ENCODE measurements at places on chromosomes 1 and 21.

- DNase-seq = no peak
Observed at GRCh38 chr1:222790520-222790919, 24.3 kb upstream of the DISP1 start.

DNA sequence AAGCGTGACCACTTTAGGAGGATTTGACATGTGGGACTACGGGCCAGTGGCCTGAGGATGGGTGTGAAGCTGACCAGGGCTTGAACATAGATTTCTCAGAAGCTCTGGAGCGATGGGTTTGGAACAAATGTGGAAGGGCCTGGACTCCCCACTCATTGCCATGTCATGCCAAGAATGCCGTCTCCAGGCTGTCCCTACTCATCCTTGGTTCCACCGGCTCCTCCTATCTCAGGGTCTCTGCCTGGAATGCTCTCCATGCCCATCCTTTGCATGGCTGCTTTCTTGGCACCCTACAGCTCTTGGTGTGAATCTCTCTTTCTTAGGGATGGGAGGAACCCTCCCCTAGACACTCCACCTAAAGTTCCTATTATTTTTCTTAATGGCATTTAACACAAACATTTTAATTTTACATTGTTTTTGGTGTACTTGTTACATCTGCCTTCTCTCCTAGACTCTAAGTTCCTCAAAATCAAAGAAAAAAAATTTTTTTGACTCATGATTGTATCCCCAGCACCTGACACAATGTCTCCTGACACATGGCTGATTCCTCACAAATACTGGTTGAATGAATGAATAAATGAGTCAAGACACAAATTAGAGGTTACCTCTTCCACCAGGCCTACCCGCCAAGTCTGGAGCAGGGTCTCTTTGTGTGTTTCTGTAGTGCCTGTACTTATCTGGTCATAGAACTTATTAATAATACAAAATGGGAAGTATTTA lies 114.5 kb downstream of the OMA1 start:
- DNase-seq = no peak

DNA sequence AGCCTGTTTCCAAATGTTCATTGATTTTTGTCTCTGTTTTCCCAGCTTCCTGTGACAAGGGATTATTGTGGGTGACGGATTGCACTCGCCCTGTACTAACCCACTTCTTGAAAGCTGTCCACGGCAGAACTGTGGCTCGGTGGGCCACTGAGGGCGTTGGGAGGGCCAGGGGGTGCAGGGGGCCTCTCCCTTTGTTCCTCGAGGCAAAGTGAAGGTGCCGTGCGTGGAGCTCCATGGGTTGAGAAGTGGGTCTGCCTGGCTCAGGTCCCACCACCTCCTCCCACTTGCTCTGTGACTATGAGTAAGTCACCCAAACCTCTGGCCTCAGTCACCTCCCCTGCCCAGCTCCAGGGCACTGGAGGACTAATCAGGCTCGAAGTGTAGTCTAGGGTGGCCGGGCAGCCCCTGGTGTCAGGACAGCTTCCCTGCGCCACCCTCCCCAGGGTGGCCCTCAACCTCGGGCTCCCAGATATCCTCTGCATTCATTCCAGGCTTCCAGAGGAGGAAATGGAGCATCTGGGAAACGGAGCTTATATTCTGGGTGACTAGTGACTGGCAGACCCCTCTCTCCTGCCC lies 148.6 kb downstream of the NPHP4 start:
- no peak for DNase-seq

- no peak for DNase-seq
Observed at GRCh38 chr1:201016943-201017827, 6.3 kb downstream of the KIF21B start.

DNA sequence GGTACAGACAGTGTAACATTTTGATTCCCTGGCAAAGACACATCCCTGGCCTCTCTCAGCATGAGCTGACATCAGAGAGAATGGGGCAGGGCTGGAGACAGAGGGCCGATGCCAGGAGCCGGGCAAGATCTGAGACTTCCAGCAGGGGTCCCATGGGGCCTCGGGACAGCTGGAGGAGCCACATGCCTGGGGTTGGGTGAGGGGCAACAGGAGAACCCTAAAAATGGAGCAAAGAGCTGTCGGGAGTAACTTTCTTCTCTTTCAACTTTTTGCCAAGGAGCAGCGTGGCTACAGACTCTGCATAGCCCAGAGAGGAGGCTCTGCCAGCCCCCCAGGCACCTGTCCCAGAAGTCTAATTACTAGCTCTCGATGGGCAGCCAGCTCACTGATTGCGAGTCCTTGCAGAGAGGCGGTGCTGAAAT lies 130.8 kb downstream of the LACTBL1 start:
- DNase-seq = no peak

GRCh38 chr1:59917026-59917784 lies 9.4 kb downstream of the CYP2J2 start:
- DNase-seq = no peak

DNA sequence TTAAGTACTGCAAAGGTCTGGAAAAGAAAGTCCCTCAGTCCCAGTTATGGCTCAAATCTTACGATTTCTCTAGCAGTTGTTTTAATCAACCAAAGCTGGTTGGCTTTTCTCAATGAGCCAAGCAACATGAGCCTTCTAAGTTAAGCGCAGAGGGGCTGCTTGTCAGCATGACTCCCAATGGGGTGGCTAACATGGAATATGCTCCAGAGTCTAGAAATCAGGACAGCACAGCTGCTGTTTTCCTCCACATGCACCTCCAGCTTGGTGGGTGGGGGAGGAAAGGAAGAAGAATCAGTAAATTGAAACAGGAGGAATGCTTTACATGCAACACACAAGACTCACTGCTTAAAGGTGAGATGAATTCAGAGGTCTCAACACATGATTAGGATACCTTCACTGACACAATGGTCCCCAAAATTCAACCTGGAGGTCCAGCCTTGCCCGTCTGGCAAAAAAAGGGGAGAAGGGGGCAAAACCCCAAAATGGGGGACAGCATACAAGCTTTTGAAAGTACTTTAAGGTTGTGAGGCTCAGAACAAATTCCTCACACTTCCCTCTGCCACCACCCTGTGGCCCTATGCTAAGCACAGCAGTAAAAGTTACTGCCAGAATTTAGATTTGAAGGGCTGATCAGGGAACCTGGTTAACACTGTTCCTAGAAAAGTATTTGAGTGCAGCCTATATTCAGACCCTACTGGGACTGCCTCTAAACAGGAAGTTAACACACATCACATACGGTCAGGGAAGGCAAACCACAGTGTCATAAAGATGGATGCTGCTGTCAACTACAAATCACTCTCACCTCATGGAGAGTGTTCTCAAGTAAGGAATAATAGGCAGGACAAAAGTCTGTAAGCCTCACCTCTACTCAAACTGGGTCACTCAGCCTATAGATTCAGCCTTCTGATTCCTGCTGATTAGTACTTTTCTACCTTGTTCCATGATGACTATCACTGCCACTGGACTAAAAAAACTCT lies 2.6 kb downstream of the GATAD2B start:
- DNase-seq = no peak

DNA sequence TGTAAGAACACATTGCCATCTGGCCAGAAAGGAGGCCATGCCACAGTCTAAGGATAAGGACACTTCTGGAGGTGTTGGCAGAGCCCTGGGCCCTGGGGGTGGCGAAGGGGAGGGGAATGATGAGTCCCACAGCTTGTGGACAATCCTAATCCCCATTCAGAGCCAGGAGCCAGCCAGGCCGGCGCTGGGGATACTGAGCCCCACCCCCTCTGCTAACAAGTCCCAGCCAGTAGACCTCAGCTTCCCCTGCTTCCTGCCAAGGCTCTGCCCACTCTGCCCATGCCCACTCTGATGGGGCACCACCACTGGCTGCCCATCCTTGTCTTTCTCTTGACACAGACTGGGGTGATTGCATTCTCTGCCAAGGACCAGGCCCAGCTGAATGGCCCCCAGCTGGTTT lies 71.9 kb downstream of the NAV1 start:
- no peak for DNase-seq

DNA sequence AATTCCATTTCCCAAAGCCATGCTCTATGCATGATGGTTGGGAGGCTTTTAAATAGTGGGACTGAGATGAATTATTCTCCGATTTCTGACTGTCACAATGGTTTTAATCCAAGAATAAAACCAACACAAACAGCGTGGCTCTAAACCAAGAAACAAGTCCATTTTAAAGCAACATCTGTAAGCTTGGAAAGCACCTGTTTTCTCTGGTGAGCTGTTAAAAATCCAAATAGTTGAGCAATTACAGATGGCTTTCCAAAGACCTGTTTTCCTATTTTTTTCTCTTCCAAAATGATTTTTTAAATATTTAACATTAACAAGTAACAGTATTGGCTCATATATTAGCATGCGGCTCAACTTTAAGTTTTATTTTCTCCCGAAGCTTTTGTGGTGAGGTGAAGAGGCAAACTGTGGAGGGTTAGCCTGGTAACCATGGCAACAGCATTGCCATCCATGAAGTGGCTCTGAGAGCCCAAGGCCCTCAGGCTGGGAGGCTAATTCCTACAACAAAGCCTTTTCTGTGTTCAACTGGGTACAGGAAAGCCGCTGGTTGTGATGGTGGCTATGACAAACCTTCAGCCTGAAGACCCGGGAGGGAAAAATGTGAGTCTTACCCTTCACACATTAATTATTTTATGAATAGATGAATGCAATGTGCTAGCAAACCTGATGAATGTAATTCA lies 56.7 kb upstream of the B3GALT5 start:
- DNase-seq = no peak

DNA sequence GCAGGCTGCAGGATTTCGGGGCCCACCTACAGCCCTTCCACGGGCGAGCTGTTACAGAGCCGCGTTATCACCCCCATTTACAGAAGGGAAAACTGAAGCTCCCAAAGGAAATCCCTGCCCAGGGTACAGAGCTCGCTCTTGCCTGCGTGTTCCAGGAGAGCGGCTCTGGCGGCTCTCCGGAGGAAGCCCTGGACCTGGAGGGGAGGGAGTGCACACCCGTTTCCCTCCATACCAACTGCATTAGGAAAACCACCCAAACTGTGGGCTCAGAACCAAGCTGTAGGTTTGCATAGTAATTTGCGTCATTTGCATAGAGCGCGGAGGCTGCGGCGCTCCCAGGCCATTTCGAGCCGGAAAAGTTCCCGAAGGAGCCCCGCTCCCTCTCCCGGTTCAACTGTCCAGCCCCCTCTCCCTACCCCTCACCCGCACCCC lies 24.7 kb upstream of the ADGRB2 start:
- no peak for DNase-seq

GRCh38 chr1:227635596-227635995 lies 72.2 kb downstream of the ZNF678 start:
- no peak for DNase-seq

DNA sequence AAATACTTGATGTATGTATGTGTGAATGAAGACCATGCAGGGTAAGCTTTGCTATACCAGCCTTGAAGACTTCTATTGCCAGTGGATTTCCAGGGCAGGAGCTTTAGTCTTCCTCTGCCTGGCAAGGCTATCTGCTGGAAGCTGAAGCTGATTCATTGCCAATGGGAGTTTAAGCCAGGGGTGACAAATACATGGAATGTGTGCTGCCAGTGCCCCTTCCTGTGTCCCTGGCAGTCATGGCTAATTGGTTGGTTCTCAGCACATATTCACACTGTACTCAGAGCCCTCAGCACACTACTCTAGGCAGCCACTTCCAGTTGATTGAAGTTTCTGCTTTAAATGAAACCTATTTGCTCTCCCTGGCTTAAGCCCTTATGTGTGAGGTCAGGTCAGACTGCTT lies 1.5 kb downstream of the ZSCAN20 start:
- no peak for DNase-seq

DNA sequence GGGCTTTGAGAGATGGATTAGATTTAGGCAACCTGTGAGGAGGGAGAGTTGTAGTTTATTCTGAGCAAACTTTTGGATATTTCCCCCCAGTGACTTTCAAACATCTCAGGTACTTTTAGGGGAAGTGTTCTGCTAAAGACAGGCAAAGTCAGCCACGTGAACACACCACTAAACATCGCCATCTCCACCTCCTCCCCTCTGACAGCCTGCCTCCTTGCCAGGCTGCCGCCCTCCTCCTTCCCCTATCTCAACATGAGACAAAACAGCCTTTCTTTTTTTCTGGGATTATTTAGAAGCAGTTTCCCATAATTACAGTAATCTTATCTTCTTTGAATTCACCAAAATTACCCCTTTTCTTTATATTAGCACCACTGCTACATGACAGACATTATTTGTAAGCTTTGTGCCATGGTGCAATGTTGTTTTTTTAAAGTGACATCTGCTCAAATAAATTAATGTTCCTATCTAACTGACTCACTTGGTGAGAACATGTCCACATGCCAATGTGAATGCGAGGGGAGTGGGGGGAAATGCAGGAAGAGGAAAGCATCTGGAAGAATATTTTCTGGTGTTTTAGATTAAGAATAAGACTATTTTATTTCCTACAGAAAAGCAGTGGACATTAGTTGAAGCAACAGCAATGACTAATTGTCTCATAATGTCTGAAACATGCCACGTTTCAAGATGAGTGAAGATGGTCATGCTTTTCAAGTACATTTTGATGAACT lies 147.8 kb upstream of the ATP1B1 start:
- no peak for DNase-seq

- DNase-seq = no peak
Observed at GRCh38 chr1:231776010-231776756, 149.6 kb downstream of the DISC1 start.

GRCh38 chr1:208084220-208084619 lies 160.0 kb downstream of the PLXNA2 start:
- no peak for DNase-seq

- DNase-seq = no peak
Observed at GRCh38 chr1:216332003-216332402, 91.2 kb downstream of the USH2A start.

GRCh38 chr1:231801042-231801585 lies 174.5 kb downstream of the DISC1 start:
- DNase-seq = no peak
